ENCODE measurements at places on chromosomes 11 and 22.

GRCh38 chr11:75166791-75167190 lies 15.9 kb downstream of the SLCO2B1 start:
- no peak for DNase-seq

- DNase-seq = no peak
These were observed 585.3 kb downstream of the INSC start for GRCh38 chr11:15699978-15700377.

DNA sequence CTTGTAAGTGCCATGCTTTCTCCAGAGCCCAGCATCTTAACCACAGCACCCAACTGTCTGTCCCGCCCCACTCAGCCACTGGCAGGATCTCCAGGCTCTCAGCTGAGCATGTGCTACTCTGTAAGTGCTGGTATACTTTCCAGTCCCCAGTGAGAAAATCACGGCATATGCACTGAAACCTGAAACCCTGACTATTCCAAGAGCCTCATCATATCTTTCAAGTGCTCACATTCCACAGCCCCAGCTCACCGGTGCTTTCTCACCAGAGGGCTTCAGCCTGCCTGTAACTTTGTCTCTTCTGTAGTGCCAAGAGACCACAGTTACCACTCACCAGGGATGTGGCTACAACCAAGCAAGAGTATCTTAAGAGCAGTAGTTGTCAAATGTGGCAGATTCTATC lies 24.4 kb upstream of the PAMR1 start:
- no peak for DNase-seq

DNA sequence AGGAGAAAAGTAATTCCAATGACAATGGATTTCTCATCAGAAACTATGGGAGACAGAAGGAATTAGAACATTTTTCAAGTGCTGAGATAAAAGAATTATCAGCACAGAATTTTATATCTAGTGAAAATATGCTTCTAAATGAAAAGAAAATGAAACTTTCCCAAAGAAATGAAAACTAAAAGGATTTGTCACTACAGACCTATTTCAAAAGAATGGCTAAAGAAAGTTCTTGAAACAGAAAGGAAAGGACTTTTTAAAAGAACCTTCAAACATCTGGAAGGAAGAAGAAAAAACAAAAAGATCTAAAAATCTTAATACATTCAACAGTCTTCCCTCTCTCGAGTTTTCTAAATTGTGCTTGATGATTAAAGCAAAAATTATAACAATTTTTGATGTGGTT lies 255.4 kb downstream of the FAM76B start:
- no peak for DNase-seq

GRCh38 chr11:130945896-130946295 lies 29.6 kb upstream of the SNX19 start:
- DNase-seq = no peak

DNA sequence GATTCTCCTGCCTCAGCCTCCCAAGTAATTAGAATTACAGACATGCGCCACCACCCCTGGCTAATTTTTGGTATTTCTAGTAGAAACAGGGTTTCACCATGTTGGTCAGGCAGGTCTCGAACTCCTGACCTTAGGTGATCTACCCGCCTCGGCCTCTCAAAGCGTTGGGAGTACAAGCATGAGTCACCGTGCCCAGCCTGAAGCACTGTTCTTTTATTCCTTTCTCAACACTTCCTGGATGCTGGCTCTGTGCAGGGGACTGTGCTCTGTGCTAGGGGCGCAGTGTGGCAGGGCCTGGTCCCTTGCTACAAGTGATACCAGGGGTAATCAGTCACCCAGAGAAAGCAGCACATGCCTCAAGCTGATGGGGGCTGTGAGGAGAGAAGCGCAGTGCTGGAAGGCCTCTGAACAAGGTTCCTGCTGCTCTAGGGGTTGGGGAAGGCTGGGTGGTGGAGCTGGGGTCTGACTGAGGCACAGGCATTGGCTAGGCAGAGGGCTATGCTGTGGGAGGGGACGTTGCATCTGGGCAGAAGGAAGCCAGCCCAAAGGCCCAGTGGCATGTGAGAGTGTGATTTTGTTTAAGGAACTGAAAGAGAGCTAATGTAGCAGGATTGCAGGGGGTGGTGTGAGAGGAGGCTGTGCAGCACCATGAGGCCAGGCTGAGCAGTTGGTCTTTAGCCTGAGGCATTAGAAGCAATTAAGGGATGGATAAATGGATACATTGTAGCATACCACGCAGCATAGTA lies 42.5 kb downstream of the CABIN1 start:
- no peak for DNase-seq

GRCh38 chr11:133222425-133223330 lies 309.6 kb downstream of the OPCML start:
- no peak for DNase-seq

GRCh38 chr11:93285430-93285829 lies 45.1 kb upstream of the DEUP1 start:
- DNase-seq = no peak

- no peak for DNase-seq
These were observed 1790.8 kb downstream of the LRRC4C start for GRCh38 chr11:39668640-39669039.
